ENCODE measurements at places on chromosomes 6 and 20. TPM values are rescaled to one million over a fixed set of nuclear protein-coding genes. Genes with fewer than 3 reads are reported as not detected.

PHACTR2 gene
- polyA plus RNA-seq, result 30.6 TPM

PHF20 gene
- polyA plus RNA-seq, result 126 TPM

RCAN2 gene
- polyA plus RNA-seq, result 0.21 TPM

DAAM2 gene
- polyA plus RNA-seq, result not detected

CALHM4 gene
- not detected for polyA plus RNA-seq

FAM229B gene
- 3.8 TPM for polyA plus RNA-seq

MATN4 gene
- polyA plus RNA-seq, result not detected
